IPS DF 6.9 (cell line): ENCODE measurements at places on chromosomes 5 and 9.

DNA sequence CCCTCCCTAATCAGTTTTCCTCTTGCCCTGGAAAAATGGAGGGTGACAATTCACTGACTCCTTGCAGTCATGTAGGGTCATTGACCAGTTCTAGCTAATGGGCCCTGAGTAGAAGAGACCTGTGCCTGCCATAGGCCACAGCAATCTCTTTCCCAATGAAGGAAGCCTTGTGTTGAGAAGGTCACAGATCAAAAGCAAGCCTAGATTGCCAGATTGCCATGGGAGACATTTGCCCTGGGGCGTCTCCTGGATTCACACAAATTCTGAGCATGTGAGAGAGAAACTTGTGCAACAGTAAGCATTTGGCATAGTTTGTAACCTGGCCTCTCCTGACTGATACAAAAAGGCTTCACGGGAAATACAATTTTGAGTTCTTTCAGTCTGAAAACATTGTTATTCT lies 148.0 kb downstream of the NUDT12 start:
- DNase-seq, result no peak

DNA sequence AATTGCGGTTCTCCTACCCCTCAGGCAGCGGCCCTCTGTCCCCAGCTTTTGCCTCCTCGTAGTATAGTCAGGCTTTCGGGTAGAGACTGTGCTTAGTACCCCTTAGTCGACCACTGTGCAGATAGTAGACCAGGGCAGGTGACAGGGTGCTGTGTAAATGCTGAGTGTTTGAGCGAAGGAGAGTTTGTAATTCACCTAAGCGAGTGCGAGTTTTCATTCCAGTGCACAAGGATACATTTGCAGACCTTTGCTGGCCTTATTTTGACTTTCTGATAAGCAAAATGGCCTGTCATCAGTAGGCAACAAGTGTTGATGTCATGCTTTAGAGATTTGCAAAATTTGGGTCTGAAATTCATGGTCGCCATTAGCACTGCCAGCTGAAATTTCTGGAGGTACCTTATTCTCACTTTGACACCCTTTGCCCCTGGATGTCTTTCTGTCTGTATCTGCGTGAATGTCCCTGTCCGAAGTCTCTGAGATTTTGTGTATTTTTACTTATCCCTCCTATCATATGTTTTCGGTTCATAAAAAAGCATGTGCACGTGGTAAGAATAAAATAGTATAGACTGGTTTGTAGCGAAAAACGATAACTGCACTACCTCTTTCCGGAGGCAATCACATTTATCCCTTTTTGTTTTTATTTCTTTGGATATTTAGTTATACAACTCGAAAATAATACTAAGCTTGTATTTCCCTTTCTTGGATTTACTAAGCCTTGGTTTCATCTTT lies 1.9 kb downstream of the LMNB1 start:
- DNase-seq, result no peak

DNA sequence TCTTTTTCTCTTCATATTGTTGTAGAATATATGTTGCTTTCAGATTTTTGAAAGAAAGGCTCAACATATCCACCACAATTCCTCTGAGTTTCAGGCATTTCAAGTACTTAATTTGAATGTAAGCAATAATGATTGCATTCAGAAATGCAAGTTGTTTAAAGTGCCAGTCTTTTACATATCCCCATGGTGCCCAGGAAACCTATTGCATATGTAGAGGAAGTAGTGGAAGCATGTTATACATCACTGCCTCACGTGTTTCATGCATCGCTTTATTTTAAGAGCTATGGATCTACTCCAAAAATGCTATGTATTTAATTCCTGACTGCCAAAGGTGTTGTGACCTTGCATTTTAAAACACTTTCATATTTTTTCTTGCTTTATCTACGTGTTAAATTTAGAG lies 28.1 kb downstream of the CPEB4 start:
- DNase-seq, result no peak

DNA sequence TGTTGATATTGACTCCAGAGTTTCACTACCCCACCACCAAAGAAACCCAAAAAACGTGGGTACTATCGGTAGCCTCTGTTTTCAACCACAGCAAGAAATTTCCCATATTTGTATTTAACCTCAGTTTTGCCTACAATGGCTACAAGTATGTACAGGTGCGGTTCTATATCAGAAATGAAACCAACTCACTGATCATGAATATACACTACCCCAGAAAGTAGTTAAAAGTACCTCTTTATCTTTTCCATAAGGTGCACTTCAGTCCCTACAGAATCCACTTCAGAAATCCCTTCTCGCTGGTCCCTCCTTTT lies 140.6 kb upstream of the SLC12A2 start:
- no peak for DNase-seq

GRCh38 chr5:31232273-31232888 lies 38.9 kb downstream of the CDH6 start:
- peak; percentile 39 for DNase-seq

DNA sequence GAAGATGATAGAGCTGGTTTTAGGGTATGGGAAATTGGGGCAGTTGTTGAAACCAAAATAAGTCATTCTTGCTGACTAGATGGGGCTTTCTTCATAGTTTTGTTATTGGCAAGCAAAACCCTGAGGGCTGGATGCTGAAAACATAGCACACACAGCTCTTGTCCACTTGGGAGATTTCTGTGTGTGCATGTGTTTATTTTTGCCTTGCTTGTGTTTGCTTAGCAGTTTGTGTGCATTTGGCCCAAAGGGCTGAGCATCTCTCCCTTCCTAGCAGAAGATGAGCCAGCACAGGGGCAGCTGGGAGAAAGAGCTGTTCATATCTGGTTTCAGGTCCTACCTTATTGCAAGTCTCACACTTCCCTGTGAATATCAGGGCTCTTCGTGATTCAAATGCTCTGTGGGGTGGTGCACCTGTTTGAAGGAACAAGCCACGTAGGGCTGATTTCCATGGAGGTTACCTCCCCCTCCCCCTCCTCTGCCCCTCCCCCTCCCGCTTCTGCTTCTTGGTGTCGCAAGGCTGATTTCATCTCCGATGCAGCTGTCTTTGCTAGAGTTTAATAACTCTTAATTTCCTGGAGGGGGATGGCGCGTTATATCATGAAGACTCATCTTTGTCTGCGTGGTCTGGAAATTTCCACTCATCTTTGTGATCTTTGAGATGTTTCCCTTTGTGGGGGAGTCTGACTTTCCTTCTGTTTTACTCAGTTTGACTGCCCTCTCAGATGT lies 296.5 kb downstream of the ARHGAP26 start:
- no peak for DNase-seq

- DNase-seq, result no peak
Observed at GRCh38 chr5:56176155-56176798, 56.9 kb downstream of the ANKRD55 start.

DNA sequence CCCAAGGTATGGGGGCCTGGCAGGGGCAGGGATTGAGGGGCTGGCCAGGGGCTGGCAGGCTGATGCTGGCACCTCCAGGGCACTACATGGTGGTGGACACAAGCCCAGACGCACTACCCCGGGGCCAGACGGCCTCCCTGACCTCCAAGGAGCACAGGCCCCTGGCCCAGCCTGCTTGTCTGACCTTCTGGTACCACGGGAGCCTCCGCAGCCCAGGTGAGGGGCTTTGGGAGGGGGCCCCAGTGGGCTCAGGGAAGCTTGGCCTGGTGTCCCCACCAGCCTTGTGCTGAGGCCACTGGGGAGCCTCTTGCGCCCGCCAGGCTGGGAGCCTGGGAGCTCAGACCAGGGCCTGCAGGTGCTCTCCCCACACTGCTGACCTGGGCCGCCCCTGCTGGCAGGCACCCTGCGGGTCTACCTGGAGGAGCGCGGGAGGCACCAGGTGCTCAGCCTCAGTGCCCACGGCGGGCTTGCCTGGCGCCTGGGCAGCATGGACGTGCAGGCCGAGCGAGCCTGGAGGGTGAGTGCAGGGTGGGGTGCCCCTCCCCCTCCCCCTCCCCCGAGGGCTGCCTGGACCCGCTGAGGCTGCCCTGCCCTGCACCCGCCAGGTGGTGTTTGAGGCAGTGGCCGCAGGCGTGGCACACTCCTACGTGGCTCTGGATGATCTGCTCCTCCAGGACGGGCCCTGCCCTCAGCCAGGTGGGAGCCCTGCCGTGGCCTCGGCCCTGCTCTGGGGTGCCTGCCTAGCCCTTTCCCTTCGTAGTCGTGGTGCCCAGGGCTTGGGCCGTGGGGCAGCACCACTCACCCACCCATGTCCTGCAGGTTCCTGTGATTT lies 5.7 kb downstream of the MAMDC4 start:
- no peak for DNase-seq

- DNase-seq, result peak; percentile 57
Observed at GRCh38 chr5:151570512-151571269, 20.4 kb downstream of the FAT2 start.

DNA sequence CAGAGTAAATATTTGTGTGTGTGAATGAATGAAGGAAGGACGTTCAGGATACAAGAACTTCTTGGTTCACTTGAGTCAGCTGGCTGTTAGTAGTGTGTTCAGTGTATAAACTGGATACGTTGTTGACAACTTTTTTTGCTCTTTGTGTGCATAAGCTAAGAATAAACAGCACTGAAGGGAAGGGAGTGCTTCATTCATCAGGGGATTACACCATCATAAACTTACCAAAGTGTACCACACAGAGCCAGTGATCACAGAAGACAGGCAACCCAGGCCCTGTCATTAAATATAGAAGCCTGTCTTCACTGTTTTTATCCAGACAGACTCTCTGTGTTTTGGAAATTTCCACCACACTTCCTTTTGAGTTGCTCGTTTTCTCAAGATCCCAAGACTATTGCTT lies 55.5 kb upstream of the MEF2C start:
- DNase-seq, result no peak

DNA sequence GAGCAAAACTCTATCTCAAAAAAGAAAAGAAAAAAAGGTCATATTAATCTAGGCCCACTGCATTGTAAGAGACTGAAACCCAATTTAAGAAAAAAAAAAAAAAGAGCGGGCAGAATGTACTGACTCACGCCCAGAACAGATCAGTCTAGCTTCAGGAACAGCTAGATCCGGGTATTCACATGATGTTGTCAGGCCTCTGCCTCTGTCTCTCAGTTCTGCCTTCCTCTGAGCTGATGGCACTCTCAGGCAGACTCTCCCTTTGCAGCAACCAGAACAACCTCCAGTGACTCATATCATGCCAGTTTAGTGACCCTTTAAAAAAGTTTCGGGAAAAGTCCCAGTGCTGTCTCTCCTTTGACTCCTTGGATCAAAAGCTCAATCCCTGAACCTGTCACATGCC lies 53.0 kb downstream of the NEURL1B start:
- DNase-seq, result no peak

- DNase-seq, result peak; percentile 18
Observed at GRCh38 chr5:69083412-69083811, 10.4 kb upstream of the SLC30A5 start.

GRCh38 chr5:71537687-71538086 lies 49.5 kb upstream of the MCCC2 start:
- no peak for DNase-seq

GRCh38 chr9:126298063-126298801 lies 28.4 kb upstream of the MVB12B start:
- DNase-seq, result no peak

DNA sequence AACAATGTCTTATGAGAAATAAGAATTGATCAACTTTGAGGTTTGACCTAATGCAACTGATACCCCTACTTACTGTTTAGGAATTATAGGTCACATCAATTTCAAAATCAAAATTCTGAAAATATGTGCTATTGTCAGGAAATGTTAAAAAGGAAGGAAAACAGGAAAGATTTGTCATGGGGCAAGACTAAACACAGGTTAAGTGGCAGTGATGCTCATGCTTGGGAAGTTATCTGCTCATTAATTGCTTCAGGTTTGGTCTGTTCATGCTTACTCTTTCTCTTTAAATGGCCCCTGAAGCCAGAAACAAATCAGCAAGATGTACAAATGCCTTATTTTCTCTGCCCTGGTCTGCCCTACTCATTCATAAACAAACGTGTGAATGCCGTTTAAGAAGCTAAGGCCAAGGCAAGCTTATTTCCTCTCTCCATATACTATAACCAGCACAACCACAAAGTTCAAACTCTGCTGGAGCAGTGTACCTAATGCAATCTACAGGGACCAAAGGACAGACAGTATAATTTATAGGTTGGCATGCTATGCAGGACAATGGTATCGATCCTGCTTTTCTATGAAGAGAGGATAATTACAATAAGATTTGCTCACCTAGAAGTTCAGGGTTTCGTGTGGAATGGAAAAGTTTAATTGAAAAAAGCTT lies 177.2 kb downstream of the GNAQ start:
- no peak for DNase-seq
